ENCODE measurements at places on chromosomes 5 and 9.

DNA sequence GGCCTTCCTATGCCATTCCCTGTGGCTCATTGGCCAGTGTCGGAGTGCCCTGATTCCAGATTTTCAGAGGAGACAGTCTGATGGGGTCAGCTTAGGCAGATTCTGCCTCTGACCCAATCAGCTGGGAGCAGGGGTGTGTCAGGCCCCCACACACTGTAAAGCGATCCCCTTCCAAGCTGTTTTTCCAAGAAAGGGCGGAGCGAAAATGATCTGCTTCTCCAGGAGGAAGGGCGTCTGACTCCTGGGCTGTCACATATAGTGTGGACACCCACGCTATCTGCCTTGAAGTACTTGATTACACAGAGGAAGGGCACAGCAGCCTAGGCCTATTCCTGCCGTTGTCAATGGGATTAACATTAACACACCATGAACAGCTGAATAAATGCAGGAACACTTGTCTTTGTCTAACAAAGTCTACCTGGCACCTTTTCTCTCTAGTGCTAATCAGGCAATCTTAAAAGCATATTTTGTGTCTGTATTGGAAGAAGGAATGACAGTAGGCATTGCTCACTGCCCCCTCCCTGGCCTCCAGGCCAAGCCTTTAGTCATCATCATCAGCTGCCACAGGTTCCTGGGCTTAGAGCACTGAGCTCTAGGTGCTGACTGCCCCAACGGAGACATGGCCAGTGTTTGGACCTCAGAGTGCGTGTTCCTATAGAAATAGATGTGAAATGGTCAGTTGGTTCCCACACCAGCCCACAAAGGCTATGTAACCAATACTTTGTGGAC, 218.7 kb downstream of the MELK start:
- DNase-seq = no peak

- no peak for DNase-seq
Measured at GRCh38 chr9:133854765-133855164, 116.6 kb upstream of the SARDH start.

- no peak for DNase-seq
Measured at GRCh38 chr5:139306197-139306596, 12.7 kb downstream of the MATR3 start.

GRCh38 chr5:17860660-17861315, 226.5 kb downstream of the TAF11L14 start:
- no peak for DNase-seq

- DNase-seq = peak; percentile 63
Measured at GRCh38 chr9:38035873-38036272, 33.2 kb downstream of the SHB start.

GRCh38 chr5:170562875-170563228, 59.0 kb downstream of the KCNIP1 start:
- DNase-seq = no peak

DNA sequence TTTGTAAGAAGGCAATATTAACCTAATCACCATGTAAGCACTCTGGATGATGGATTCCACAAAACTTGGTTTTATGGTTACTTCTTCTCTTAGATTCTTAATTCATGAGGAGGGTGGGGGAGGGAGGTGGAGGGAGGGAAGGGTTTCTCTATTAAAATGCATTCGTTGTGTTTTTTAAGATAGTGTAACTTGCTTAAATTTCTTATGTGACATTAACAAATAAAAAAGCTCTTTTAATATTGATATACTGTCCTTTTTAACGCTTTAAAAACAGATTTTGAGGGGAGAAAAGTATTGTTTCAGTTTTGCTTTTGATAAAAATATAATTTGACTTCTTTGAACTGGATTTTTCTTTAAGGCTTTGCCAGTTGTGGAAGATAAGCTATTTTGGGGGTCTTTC, 59.8 kb downstream of the LMNB1 start:
- DNase-seq = no peak

DNA sequence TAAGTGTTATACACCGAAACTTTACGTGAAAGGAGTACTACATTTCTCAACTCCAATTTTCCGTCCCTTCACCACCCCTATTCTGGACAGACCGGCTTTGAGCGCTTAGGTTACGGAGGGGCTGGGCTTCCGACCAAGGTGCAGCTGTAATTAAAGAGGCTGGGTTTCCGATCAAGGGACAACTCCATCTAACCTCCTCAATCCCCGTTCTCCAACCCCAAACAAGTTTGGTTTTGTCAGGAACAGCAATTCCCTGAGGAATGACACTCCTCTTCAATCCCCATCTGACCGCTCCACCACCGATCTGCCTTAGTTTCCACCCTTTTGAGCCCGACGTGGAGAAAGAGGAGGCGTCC, 577 bp downstream of the TUT7 start:
- no peak for DNase-seq

DNA sequence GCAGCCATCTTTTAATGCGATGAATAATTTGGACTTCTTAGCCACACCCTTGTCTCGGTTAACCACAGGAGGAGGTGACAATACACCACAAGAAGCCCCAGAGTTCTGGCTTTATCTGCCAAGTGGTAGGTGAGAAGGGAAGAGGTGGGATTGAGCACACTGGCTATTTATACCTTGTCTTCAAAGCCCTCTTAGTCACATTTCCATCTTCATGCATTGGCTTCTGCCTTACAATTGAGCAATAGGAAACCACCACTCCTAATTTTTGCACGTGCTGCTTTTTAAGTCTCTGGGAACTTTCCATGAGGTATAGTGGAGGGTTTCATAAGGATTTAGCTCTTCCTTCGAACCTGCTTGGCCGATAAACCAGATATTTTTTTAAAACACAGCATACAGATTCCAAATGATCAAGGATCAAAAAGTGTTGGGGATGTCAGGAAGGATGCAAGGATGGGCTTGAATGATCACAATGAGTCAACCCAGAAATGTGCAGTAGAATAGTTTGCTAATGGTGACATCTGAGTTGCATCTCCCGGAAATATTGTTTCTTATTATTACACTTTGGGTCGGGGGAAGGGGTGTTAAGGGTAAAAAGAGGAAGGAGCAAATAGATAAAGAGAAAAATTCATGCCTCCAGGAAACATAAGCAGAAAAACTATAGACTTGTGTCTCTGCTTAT, 25.5 kb downstream of the PLAC8L1 start:
- no peak for DNase-seq

GRCh38 chr5:141641634-141642267, 5.0 kb downstream of the RELL2 start:
- DNase-seq = peak; percentile 60

- DNase-seq = no peak
Measured at GRCh38 chr9:108978205-108978604, 35.1 kb downstream of the CTNNAL1 start.

- DNase-seq = no peak
Measured at GRCh38 chr9:6667633-6668280, 22.2 kb upstream of the GLDC start.

DNA sequence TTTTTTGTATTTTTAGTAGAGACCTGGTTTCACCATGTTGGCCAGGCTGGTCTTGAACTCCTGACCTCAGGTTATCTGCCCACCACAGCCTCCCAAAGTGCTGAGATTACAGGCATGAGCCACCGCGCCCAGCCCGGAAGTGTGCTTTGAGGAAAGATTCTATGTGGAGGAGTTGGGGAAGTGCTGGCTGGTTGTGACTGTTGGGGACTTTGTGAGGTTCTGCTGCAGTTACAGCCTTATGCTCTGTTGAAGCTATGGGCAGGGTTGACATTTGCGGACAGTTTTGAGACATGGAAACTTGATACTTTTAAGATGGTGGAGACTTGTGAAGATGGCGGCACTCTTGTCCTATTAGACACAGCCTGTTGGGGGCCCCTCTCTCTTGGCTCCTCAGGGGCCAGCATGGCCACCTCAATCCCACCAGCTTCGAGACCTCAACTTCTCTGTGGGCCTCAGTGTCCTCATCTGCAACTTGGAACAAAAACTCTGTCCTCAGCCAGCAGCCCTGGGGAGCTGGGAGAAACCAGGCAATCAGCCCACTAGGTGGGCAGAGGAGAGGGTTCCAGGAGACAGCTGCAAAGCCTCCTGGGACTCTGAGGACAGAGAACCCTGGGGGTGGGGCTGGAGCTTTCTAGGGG, 24.9 kb downstream of the C9orf50 start:
- DNase-seq = no peak

- DNase-seq = no peak
Measured at GRCh38 chr9:97447001-97447400, 35.1 kb downstream of the TDRD7 start.

GRCh38 chr9:90974016-90974415, 172.4 kb downstream of the SYK start:
- DNase-seq = no peak

GRCh38 chr5:159732220-159732619, 184.1 kb upstream of the ADRA1B start:
- no peak for DNase-seq

DNA sequence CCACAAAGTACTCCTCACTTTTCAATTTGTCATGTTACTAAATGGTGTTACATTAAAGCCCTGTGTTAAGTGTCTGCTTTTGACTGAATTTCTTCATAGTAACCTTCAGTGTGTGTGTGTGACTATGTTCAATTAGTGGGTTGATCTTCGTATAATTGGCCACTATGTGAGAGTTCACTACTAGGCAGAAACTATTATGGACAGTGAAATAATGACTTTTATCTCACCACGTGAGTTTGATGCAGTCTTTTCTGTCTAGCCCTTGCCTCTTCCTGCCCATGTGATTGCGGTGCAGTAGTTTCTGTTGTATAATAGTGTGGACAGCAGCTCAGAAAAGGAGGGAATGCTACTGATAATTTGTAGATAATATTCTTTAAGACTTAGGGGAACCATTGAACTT, 1.8 kb upstream of the MAML1 start:
- no peak for DNase-seq

DNA sequence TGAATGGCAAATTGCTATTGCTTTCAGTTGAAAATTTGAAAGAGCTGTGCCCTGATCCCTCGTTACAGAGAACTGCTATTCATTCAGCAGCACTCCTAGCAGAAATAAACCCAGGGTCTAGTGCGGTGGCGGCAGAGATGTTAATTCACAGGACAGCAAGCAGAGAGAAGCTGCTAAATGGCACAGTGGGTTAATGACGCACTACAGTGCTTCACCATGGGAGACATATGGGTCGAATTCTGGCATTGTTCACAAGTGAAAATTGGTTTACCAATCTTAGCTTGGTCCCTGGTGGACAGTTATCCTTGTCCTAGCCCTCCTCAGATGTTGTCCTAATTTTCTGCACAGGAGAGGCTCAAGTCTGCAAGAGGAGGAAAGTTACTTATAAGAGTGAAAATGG, 807.4 kb downstream of the TLE1 start:
- no peak for DNase-seq

DNA sequence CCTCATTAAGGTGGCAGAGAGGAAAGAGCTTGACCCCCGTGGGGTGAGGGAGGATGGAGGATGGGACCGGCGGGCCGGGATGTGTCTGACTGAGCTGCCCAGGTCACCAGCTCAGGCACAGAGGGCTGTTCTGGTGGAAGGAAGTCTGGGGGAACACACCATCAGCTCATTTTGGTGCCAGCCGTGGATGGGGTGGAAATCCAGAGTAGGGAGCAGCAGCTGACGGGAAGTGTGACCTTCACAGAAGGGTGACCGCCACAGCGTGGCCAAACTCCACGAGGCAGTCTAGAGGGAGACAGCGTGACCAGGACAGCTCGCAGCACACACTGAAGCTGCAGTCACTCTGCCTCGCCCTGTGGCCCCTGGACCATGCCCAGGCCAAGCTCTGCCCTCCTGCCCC, 45.3 kb upstream of the PHYKPL start:
- no peak for DNase-seq

GRCh38 chr5:34891981-34892380, 23.3 kb downstream of the RAD1 start:
- no peak for DNase-seq

GRCh38 chr9:17723656-17724055, 144.8 kb downstream of the SH3GL2 start:
- no peak for DNase-seq

- no peak for DNase-seq
Measured at GRCh38 chr9:135683401-135684034, 15.8 kb downstream of the SOHLH1 start.

GRCh38 chr9:22650946-22651345, 204.3 kb downstream of the DMRTA1 start:
- DNase-seq = no peak

GRCh38 chr9:98256756-98257155, 1.3 kb upstream of the TBC1D2 start:
- no peak for DNase-seq

DNA sequence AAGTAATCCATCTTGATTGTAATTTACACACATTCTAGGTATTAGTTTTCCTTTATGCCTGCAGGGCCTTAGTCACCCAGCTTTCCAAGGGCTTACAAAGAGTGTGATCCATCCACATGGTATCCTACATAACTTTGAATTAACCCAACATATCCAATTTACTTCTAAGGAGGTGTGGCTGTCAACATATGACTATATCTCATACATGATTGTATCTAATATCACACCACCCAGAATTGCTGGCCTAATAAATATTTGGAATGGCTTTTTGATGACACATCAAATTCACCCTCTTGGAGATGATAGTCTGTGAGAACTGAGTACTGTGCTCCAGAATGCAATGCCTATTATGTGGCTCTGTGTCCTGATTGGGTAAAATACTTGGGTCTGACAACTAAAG, 363.3 kb upstream of the GRIN3A start:
- DNase-seq = no peak

- DNase-seq = no peak
Measured at GRCh38 chr5:1570975-1571374, 47.2 kb upstream of the LPCAT1 start.

DNA sequence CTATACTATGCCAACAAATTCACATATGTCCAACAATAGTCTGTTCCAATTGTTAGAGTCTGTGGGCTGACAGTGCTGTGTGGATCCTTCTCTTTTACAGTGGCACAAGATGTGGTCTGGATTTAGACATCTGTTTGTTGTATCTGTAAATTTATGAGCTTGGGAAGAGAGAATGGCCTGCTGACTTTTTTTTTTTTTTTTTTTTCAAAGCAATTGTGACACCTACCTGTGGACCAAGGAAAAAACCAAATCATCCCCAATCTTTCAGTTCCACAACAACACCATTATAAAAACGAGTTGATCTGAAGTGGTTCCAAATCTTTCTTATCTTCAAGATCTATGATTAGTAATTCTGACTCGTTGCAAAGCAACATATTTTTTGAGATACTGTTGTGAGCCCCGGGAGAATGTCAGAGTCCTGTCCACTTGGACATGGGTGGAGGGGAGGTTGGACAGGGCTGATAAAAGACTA, 4.9 kb downstream of the IRX2 start:
- DNase-seq = no peak

DNA sequence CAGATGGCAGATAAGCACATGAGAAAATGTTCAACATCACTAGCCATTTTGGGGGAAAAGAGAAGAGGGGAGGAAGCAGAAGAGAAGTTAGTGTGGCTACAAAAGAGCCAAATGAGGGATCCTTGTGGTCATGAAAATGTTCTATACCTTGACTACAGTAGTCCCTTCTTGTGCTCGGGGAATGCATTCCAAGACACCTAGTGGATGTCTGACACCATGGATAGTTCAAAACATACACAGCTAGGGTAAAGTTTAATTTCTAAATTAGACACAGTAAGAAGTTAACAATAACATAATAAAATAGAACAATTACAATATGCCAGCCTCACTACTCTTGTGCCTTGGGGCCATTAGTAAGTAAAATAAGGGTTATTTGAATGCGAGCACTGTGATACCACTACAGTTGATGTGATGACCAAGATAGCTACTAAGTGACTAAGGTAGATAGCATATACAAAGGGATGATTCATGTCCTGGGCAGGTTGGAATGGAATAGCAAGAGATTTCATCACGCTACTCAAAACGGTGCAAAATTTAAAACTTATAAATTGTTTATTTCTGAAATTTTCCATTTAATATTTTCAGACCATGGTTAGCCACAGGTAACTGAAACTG, 344.1 kb downstream of the NR2F1-AS1 start:
- peak; percentile 62 for DNase-seq
